ENCODE measurements at places on chromosomes 7 and 10.
A peak's percentile ranks its signal among the peaks of the same experiment; 100 is the strongest.

- no peak for DNase-seq
Measured at GRCh38 chr7:132463922-132464321, 112.3 kb downstream of the PLXNA4 start.

GRCh38 chr10:120715171-120715570, 136.0 kb upstream of the WDR11 start:
- DNase-seq = no peak

- no peak for DNase-seq
Measured at GRCh38 chr7:123633553-123633952, 22.1 kb upstream of the LMOD2 start.

GRCh38 chr10:17814973-17815372, 5.8 kb downstream of the MRC1 start:
- no peak for DNase-seq

- DNase-seq = no peak
Measured at GRCh38 chr10:80457554-80458262, 3.6 kb downstream of the TSPAN14 start.

- DNase-seq = no peak
Measured at GRCh38 chr7:101939136-101939695, 121.8 kb downstream of the CUX1 start.

DNA sequence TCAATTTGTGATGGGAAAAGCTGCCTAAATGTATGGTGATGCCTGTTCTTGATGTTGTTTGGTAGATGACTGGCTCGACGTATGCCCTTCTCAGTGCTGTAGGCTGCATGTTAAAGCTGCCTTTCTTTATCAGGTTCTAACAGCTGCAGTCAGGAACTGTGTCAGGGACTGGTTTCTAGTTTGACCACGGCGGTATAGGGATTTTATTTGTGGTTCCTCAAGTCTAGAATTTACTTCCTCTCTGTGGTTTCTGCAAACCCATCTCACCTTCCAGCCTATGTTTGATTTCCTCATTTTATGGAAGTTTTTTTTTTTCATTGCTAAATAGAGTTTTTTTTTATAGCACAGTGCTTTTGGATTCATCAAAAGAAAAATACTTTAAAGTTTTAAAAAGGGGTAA, 26.5 kb downstream of the LMTK2 start:
- DNase-seq = peak; percentile 46

DNA sequence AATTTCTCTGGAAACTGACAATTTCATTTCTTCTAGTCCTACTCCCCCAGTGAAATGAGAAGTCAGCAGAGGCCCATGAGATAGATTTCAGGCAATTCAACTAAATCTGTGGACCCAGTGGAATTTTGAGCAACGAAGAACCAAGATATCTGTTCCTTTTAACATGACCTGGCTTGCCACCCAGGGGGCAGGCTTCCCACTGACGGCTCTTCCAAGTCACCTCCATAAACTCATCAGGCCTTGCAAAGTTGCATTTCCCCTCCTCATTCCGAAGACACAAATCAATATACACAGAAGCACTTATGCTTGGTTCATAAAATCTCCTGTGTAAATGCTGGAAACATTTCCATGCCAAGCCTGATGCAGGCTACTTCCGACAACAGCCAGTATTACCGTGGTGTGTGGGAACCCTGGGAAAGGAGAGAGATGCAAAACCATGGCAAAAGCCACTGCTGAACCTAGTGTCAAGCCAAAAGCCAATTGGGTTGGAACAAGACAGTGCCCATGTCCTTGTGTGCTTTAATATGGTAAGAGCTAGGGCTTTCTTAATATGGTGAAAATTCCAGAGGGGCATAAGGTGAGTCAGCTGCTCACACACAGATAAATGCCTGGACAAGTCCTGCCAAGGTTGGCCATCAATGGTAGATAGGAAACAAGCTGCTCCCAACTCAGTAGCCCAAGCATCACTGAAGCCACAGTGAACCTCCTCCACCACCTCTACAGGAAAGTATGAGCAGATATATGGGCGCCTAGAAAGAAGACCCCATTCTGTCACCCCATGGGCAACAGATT, 1.6 kb downstream of the FRMD4A start:
- DNase-seq = no peak
